CD8-positive, alpha-beta memory T cell (primary cell): ENCODE measurements at places on chromosomes 3 and 15.

GRCh38 chr3:179486806-179487205 is 35.5 kb upstream of the GNB4 start:
- DNase-seq, result no peak

DNA sequence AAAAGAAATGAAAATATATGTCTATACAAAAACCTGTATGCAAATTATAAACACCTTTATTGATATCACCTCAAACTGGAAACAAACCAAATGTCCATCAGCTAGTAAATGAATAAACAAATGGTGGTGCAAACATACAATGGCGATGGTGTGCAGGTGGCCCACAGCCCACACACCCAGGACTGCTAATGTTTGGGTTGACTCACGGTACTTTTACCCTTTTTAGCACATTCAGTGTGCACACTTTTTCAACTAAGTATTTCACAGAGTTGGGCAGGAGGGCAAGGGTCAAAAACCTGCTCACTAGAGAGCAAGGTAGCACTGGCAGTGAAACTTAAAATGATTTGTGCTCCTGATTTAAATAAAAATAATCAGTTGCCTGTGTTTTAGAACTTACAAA is 123.1 kb upstream of the BHLHE40 start:
- DNase-seq, result no peak

DNA sequence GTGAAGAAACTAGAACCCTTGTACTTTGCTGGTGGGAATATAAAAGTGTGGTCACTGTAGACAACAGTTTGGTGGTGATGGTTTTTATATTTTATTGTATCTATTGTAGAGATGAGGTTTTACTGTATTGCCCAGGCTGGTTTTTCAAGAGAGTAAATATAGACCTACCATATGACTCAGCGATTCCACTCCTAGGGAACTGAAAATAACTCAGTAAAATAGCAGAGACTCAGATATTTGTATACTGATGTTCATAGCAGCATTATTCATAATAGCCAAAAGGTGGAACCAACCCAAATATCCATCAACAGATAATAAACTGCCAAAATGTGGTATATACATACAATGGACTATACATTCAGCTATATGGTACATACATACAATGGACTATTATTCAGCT is 68.8 kb upstream of the IL12A start:
- DNase-seq, result no peak

GRCh38 chr3:144921710-144922109 is 950.1 kb downstream of the DIPK2A start:
- DNase-seq, result no peak

DNA sequence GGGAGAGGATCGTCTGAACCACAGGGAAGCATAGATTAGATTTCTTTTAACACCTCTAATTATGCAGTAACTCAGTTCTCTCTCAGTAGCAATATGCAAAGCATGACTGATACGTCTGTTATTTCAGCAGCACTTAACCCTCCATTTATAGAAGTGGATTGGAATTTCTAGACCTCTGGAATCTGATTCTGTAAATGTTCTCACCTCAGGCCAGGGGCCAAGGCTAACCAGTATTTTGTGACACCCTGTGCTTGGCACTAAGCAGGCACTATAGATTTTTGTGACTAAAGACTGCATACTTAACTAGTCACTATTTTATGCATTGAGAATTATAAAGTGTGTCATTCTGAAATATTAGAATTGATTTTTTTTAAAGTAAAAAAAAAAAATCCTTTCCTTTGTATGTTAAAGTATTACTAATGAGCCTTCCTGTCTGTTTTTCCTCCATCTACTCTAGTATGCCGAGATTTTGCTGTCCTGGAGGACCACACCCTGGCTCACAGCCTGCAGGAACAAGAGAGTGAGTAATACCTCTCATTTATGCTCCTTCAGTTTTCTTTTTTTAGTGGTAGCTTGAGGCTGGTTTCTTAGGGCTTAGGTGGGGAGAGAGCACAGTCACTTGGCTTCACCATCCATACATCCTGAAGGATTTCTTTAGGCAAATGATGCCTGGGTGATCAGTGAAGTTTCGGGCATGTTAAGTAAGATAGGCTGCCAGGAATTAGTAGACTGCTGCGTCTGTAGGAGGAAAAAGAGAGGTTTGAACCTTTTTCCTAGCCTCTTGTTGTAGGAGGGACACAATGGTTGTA is 26.5 kb upstream of the UTS2B start:
- DNase-seq, result no peak

GRCh38 chr3:197468866-197469382 is 86.8 kb downstream of the BDH1 start:
- DNase-seq, result no peak

- DNase-seq, result no peak
These were observed 63.7 kb upstream of the THSD4 start for GRCh38 chr15:71051539-71051938.

- DNase-seq, result no peak
These were observed 73.0 kb upstream of the POMGNT2 start for GRCh38 chr3:43178891-43179366.

DNA sequence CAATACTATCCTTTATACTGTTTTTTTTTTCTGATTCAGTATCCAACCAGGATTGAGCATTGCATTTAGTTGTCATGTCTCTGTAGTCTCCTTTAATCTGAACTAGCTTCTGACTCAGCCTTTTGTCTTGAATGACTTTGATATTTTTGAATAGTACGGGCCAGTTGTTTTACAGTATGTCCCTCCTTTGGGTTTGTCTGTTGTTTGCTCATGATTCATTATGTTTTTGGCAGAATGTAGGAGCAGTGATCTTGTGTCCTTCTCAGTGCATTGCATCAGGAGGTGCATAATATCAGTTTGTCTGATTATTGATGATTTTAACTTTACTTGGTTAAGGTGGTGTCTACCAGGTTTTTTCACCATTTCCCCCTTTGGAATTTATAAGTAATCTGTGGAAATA is 20.5 kb downstream of the EXOG start:
- DNase-seq, result no peak
